Chondrocyte (in vitro differentiated cells): ENCODE measurements at places on chromosomes 4 and X. TPM values are rescaled to one million over a fixed set of nuclear protein-coding genes. Genes with fewer than 3 reads are reported as not detected.

Gene CDS1
- 0.26 to 0.30 TPM in 2 of 3 replicates, not detected in the other for total RNA-seq

DNA sequence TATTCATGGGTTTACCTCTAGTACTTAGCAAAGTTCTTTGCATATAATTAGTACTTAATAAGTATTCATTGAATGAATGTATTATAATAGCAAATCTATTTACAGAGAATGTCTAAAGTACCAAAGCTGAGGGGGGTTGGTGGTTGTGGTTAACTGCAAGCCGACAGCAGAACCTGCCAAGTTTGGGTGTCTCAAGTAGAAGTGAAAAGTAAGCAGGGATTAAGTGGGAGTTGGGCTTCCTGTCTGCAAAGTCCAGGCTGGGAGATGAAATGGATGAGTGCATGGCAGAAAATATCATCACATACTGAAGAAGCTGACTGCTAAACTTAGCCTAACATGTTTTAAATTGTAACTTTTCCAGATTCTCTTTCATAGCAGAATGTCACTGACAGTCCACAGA, 169.6 kb downstream of the CAMK2D start:
- no peak for DNase-seq

DNA sequence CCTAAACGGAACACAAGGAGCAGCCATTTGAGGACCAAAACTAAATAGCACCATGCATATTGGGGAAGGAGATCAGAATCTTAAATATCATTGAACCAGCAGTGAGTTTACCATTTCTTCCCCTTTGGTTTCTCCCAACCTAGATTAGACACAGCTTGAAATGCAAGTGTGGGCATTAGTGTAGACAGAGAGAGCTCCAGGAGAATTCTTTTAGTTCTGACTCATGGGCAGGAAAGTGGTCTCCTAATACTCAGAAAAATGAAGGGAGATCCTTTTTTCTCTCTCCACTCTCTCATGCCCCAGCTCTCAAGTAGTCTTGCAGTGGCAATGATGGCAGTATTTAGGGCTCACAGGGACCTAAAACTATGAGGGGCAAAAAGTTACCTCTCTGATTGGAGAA, 567.9 kb downstream of the INPP4B start:
- DNase-seq: no peak

Gene HTN3
- not detected in 3 replicates for total RNA-seq

Gene SSX2
- not detected in 3 replicates for total RNA-seq

Gene TRPC5OS
- not detected in 3 replicates for total RNA-seq

GRCh38 chr4:17623451-17624001, 9.1 kb downstream of the MED28 start:
- DNase-seq: no peak

DNA sequence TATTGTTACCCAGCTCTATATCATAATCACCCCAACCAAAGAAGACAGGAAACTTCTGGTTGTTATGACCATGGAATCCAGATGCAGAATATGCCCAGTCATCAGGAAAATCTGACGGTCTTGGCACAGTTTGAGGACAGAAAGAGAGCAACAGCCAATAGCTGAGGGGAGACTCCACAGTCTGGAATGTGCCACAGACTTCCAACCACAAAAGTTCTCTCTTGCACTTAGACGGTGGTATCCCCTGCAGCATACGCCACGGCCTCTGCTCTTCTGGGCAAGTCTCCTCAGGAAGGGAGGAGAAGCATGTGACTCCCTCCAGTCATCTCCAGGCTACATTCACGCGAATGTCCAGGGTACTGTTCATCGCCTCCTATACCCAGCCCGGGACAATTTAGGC, 18.4 kb downstream of the ZNF827 start:
- DNase-seq: no peak
